ENCODE measurements at places on chromosomes 3 and 15.

- no peak for DNase-seq
Observed at GRCh38 chr3:63927422-63928280, 15.5 kb upstream of the SCAANT1 start.

DNA sequence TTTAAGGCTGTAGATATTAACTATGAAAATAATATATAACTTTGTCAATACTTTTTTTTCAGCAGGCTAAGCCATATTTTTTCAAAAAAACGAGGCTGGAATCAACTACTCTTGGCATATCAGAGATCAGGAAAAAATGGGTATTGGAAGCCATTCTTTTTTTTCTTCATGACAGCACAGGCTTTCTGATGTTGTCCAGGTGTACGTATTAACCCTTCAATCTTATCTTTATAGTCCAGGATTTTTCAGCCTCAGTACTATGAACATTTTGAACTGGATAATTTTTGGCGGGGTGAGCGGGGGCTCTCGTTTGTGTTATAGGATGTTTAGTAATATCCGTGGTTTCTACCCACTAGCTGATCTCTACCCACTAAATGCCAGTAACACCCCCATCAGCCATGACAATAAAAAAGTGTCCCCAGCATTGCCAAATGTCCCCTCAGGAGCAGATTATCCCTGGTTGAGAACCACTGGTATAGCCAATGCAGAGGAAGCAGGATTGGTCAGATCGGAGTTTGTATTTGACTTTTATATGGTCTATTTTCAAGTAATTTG lies 52.0 kb downstream of the PLCL2 start:
- no peak for DNase-seq

DNA sequence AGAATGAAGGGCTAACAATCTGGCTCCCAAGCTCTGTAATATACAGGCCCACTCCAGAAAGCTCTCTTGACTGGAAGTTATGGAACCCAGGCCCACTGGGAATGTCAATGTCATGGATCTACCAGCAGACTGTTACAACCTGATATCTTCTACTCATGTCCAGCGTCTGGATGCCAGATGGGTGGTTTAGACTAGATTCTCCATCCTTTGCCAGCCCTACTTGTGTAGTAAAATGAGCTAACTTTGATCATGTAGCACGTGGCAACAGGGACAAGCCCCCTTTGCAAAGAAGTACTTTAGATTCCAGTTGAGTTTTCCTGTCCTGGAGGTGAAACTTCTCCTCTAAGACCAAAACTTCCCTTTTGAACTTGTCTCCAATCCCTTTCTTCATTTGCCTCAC lies 55.1 kb downstream of the HEG1 start:
- DNase-seq, result peak; percentile 15

- no peak for DNase-seq
Observed at GRCh38 chr3:81164806-81165205, 596.6 kb downstream of the GBE1 start.

- DNase-seq, result no peak
Observed at GRCh38 chr15:62734706-62735105, 307.8 kb upstream of the TPM1 start.

GRCh38 chr15:94256511-94256910 lies 25.1 kb downstream of the MCTP2 start:
- no peak for DNase-seq

DNA sequence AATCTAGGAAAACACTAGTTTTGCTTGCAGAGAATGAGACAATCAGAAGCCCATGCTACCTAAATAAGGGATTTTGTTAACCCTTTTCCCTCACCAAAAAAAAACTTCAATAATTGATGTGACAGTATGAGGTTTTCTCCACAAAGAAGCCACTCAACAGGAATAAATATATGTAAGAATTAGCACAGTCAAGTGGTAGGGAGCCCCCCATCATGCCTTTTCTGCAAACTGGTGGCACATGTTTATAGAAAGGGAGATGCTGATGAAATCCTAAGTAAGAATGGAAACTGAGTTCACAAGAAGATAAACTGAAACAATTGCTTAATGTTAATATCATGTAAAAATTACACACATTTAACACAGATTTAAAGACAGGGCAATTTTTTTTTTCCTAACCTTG lies 51.0 kb downstream of the PHC3 start:
- DNase-seq, result no peak
